ENCODE measurements at places on chromosomes 2 and 18.

GRCh38 chr2:37232131-37232933 lies 874 bp downstream of the NDUFAF7 start:
- no peak for DNase-seq

DNA sequence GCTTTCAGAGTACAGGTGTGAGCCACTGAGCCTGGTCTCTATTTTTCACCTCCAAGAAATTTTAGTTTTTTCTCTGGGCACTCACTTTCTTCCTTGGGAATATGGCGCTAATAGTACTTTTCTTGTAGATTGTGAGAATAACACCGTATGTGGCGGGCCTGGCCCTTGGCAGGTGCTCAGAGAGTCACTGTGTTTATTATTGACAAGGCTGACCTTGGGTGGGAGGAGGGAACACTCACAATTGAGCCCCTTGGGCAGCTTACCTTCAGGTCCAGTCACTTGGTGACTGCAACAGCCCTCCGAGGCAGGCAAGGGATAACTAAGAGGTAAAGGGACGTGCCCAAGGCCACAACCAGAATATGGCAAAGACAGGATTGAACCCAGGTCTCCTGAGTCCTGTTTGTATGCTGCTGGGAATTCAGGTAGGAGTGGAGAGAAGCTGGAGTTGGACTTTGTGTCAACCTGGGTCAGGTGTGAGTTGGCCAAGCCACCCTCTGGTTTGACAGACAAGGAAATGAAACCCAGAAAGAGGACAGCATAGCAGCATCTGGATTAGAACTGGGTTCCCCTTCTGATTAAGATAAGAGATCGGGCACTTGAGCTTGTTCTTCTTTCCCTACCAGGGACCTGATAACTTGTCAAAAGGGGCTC lies 2.8 kb upstream of the STK25 start:
- no peak for DNase-seq

- DNase-seq, result no peak
Observed at GRCh38 chr18:50737127-50737526, 82.7 kb downstream of the MRO start.

GRCh38 chr2:129189617-129190319 lies 789.7 kb upstream of the RAB6C start:
- DNase-seq, result no peak

DNA sequence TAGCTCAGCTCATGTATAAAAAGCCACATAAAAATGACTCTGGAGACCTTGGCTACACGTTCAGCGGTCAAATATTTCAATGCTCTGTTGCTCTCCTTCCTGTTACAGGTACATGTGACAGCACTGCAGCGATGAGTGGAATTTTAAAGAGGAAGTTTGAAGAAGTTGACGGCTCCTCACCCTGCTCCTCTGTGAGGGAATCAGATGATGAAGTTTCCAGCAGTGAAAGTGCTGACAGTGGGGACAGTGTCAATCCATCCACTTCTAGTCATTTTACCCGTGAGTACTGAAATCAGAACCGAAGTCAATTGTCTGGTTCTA lies 125.4 kb downstream of the CSRNP3 start:
- DNase-seq, result no peak

- no peak for DNase-seq
Observed at GRCh38 chr18:74292541-74292858, 737 bp upstream of the CYB5A start.

DNA sequence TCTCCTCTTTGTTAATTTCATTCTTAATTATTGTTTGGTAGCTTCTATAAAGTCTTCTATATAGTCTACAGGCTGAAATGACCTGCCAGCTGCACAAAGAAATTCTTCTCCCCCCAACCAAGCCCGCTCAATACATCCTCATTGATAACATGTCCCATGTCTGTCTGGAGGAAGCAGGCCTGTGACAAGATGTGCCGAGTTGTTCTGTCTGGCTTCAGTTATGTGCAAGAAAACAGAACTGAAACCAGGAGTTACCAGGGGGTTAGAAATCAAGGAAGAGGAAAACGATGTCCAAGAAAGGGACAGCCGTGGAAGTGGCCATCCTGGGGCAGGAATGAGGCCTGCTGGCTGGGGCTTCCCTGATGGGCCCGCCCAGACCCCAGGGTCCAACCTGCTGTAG lies 57.6 kb downstream of the MTCL1 start:
- no peak for DNase-seq

- DNase-seq, result no peak
Observed at GRCh38 chr2:42195559-42195958, 26.4 kb downstream of the EML4 start.

- DNase-seq, result no peak
Observed at GRCh38 chr18:12882453-12883371, 1.3 kb downstream of the PTPN2 start.

DNA sequence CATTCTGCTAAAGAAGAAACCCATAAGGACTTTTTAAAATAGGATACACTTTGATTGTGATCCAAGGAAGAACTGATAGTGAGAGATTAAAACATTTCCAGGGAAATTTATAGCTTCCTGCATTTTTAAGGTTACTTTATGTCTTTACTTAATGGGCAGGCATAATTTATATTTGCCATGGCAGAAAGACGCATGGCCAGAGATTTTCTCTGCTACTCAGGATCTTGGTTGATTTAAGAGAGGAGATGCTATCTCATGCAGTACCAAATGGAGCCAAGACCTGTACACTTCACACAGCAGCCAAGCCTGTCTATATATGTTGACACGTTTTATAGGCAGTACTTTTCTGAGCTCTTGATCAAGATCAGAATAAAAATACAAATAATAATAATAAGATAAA lies 60.9 kb upstream of the NT5C1B start:
- no peak for DNase-seq

- no peak for DNase-seq
Observed at GRCh38 chr2:182228741-182229140, 198.1 kb downstream of the PDE1A start.

GRCh38 chr2:124045894-124046293 lies 20.8 kb downstream of the CNTNAP5 start:
- DNase-seq, result no peak

- no peak for DNase-seq
Observed at GRCh38 chr2:101818531-101819451, 121.3 kb downstream of the MAP4K4 start.

- no peak for DNase-seq
Observed at GRCh38 chr2:193867454-193867853, 1672.7 kb upstream of the TMEFF2 start.

GRCh38 chr2:26606847-26607190 lies 34.3 kb downstream of the CIB4 start:
- no peak for DNase-seq
